ENCODE measurements at places on chromosomes 6 and 20. TPM values are rescaled to one million over a fixed set of nuclear protein-coding genes. Genes with fewer than 3 reads are reported as not detected.
A peak's percentile ranks its signal among the peaks of the same experiment; 100 is the strongest.

HCK gene
- 47.4 TPM for total RNA-seq

GRCh38 chr20:50834599-50835005 is 39.7 kb downstream of the BCAS4 start:
- no peak for DNase-seq
- no peak overlapping the region for H3K4me3 ChIP-seq
- H3K27me3 ChIP-seq, result no peaks in the 10 kb centered on the region
- no peaks in the 10 kb centered on the region for H3K36me3 ChIP-seq
- H3K27ac ChIP-seq, result no peak overlapping the region
- H3K4me1 ChIP-seq, result no peaks in the 10 kb centered on the region

SLC22A7 gene
- total RNA-seq, result not detected

GRCh38 chr6:43795421-43795820 is 25.4 kb downstream of the VEGFA start:
- no peak overlapping the region for H3K4me3 ChIP-seq
- DNase-seq, result no peak
- no peaks in the 10 kb centered on the region for H3K4me1 ChIP-seq
- H3K27ac ChIP-seq, result no peak overlapping the region

DNA sequence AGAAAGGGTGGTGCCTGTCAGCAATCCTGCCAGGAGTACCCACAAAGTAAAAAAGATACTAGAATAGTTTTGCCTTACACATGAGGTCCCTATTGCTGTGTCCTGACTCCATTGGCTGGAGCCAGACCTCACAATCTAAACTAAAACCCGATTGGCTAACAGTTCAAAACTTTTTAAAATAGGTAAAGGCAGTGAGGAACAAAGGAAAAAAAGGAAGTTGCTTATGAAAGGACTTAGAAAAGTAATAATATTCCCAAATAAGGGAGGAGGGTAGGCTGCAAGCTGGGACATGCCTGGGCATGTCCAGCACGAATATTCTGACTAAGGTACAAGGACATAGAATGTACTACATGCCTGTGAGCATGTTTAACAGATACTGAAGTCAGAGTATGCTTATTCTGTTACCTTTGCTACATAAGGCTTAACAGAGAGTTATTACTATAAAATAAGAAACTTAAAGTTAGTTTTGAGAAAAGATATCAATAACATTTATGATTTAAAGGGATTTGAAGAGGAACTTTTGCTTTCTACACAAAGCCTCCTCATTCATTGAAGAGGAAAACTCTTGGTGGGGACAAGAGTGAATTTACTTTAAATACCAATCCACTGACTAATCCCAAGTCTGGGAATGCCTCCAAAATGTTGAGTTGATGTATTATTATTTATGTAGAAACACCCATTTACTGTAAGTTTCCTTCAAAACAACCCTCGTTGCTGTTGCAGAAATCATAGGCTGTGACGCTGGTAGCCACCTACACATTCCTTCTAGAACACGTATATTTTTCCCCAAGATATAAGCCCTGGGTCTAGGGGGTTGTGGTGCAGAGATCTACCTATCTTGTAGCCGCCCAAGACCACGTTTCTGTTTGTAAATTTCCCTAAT is 8.2 kb upstream of the MTHFD1L start:
- H3K27me3 ChIP-seq, result no peaks in the 10 kb centered on the region
- H3K4me1 ChIP-seq, result peaks cover 7% of the 10 kb centered on the region
- DNase-seq, result no peak
- peak overlapping the region; percentile 65 for H3K27ac ChIP-seq

DNA sequence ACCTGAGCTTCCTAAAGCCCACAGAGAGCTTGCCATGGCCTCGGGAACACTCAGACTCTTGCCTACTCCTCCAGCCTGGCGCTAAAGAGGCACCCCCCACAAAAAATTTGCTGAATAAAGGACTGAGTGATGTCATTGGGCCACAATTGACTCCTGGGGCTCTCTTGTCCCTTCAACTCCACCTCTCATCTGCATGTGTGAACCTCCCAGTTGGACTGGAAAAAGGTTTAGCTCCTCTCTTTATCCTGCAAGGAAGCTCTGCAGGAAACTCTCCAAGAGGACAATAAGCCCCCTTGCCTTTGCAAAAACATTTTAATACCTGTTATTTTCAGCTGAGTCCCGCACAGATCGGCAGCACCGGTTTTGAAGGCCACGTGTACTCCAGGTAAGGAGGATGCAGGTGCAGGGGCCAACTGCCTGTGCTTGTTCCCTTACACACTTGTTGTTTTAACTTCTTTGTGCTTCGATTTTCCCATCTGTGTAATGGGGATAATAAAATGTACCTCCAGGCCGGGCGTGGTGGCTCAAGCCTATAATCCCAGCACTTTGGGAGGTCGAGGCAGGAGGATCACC is 107.3 kb downstream of the TFAP2C start:
- no peak for DNase-seq
- no peak overlapping the region for H3K4me3 ChIP-seq
- H3K36me3 ChIP-seq, result no peaks in the 10 kb centered on the region
- peaks cover 8% of the 10 kb centered on the region for H3K27me3 ChIP-seq
- no peaks in the 10 kb centered on the region for H3K4me1 ChIP-seq

Data from tibial nerve (tissue), 4 donors.